ENCODE measurements at places on chromosomes 6 and 20.

GRCh38 chr20:40757087-40757486, 68.1 kb upstream of the MAFB start:
- DNase-seq = no peak

DNA sequence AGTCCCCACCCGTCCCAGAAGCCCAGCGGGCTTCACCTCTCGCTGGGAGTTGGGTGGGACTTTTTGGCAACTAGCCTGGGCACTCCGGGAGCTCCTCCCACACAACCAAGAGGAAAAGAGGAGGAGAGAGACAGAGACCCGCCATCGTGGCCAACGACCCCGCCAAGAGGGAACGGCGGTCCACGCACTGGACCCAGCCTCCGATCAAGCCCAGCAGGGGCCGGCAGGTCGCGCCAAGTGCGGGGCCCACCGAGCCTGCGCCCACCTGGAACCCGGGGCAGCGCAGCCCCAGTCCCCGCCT, 3.0 kb upstream of the TMEM14C start:
- DNase-seq = no peak

- no peak for DNase-seq
These were observed 31.4 kb upstream of the HAO1 start for GRCh38 chr20:7971536-7972280.

DNA sequence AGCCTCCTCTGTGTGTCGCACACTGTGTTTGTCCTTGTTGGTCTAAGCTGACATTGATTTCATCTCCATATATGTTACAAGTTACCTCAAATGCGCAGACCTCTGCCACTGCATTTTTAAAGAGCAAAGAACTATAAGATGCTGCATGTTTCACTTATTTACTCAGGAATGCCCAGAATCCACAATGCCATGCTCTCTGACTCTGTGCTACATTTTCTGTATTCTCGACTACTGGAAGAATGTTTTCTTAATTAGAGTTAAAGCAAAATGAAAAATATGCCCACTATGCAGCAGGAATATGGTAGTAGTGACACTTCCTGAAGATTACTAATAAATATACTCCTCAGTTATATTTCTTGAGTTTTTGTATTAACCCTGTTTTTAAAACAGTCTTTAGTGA, 296.4 kb downstream of the HACE1 start:
- DNase-seq = no peak

GRCh38 chr6:125361868-125362267, 60.1 kb upstream of the HDDC2 start:
- no peak for DNase-seq

DNA sequence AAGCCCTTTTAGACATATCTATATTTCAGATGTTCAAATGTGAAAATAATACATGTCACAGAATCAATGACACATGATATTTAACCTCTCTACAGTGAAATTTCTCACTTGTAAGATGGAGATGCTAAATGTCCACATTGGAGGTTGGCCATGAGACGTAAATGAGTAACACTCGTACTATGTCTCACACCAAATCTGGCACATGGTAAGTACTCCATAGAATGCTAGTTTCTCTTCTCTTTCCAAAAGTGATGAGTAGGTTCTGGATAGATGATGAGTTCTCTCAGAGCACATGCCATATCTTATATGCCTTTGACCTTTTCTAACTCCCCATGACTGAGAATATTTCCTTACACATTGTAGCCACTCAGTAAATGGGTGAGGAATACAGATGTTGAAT, 17.7 kb downstream of the GFOD1 start:
- no peak for DNase-seq

Data from HS-27A (cell line).